Activated T-cell treated with anti-CD3 and anti-CD28 coated beads, Interleukin-2, amount 50 U/mL, for 4 hours (primary cell): ENCODE measurements at places on chromosomes 3 and 15. TPM values are rescaled to one million over a fixed set of nuclear protein-coding genes. Genes with fewer than 3 reads are reported as not detected.

DNA sequence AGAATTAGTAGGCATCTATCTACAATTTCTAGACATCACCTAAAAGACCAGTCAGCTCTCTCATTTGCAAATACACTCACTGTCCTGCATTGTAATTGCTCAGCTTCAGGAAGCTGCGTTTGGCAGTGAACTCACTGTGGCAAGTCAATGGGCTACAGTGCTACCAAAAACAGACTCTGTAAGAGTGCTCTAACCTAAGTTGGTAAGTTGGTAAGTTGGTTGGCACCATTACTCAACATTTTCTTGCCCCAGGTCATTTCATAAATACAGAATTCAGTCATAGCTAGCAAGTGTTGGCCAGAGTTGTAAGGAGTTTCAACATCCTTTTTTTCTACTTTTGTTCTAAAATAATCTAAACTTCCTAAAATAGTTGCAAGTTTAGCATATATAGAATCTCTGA lies 466.3 kb downstream of the NAALADL2 start:
- no peak for DNase-seq

DNA sequence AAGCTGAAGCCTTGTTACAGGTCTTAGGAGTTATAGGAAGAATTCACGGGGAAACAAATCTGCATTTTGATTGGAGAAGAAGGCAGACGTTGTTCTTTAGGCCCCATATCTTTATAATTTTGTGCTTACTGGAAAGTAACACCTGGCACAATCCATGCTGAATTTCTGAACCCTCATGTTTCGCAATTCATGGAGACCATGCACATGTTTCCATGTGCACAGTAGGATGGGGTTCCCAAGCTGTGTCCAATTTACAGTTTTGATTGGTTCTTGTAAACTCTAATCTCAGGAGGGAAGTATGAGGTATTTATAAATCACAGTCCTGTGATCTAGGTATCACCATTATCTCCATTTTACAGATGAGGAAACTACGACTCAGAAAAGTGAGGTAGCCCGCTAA lies 7.8 kb upstream of the SCAANT1 start:
- DNase-seq = no peak

GRCh38 chr3:11691767-11692531 lies 48.2 kb upstream of the VGLL4 start:
- DNase-seq = no peak

DNA sequence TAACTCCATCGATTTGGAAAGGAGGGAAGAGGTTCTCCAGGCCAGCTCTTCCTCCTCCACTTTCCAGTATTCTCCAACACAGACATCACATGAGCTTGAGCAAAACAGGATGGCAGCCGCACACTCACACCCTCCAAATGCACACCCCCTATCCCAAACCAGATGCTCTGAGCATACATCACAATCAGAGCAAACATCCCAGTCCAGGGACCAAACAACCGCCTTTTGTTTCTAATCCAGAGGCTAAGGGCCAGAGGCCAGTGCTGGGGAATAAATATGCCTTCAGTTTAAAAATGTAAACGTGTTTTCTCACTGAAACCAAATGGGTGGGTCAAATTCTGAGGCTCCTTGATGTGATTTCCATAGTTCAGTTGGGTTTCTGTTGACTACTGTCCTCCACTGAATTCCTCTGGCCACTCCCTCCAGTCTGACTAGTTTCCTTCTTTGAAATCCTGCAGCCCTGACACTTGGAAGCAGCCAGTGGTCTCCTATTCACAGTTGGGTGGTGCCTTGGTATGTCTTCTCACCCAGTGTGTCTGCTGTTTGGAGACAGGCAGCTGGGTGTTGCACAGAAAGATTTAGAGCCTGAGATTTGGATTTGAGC lies 19.2 kb upstream of the MFGE8 start:
- DNase-seq = no peak

DNA sequence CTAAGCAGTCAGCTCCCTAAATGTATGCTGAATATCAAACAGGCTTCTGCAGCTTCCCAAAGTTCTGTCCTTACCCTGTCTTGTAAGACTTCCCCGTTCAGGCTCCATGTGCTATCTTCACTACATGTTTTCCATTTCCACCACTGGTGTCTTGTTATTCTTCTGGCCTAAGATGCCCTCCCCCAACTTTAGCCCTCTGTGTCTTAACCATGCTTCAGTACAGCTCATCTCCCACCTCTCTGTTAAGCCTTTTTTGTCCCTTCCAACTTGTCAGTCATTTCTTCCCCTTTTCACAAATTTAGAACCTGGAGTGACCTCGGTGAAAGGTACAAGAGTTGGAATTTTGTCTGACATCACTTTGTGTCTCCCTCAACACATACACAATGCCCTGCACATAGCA lies 151.7 kb upstream of the TBL1XR1 start:
- no peak for DNase-seq

DNA sequence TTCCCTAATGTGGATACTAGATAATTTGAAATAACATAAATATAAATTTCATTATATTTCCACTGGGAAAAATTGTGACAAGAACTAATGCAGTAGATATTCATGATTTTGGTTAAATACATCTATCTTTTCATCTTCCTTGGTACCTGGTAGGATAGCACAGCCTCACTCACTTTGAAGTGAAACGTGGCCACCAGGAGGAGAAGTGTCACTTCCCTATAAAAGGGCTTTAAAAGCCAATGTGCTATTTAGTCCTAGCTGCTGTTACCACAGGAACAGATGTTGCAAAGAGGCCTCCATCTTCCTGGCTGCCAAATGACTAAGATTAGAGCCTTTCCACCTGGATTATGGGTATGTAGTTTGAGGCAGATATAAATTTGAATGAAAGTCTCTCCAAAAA lies 140.0 kb downstream of the PLOD2 start:
- no peak for DNase-seq

DNA sequence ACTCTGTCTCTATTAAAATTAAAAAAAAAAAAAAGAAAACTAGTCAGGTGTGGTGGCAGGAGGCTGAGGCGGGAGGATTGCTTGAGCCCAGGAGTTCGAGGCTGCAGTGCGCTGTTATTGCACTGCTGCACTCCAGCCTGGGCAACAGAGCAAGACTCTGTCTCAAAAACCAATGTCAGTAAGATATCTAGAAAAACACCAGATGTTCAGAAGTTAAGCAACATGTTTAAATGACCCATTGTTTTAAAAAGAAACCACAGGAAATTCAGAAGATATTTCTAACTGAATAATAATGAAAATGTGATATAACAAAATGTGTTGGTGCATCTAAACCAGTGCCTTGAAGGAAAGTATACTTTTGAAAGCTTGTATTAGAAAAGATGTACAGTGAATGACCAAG lies 203.4 kb upstream of the CGNL1 start:
- no peak for DNase-seq

DNA sequence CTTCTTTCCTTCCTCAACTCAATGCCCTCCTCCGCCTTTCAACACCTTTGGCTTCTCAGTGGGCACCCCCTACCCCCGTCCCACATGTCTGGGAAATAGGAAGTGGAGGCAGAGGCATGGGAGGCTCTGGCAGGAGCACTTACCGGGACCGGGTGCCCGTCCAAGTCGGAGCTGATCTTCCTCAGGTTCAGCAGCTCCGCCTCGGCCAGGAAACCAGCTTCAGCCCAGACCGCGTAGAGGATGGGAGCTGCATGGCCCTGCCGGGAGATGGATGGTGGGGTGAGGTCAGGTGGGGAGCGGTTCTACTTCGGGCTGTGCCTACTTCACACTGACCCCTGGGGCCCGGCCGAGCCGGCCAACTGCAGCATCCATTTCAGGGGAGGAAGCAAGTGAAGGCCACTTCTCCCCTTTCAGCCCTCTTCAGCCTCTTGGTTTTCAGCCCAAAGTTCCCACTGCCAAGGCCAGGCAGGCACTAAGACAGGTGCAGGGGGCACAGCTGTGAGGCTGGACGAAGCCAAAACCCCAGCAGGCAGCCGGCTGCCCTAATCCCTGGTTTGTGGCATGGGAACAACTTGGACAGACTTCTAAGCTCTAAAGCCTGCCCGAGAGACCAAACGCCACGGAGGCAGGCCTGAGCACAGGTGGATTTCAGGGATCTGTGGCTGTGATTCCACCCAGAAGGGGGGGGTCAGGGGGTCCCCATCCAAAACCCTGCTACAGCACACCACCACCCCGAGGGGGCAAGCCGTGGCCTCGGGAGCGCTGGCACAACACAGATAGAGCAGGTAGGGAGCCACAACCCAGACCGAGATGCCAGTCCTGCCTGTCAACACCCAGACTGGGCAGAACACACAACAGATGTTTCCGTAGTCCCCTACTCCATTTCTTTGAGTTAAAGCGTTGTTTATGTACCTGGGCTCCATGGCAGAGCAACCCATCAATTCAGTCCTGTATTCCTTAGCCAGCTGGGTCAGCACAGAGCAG lies 14.5 kb downstream of the TKT start:
- no peak for DNase-seq

- no peak for DNase-seq
These were observed 268.6 kb upstream of the LRTM1 start for GRCh38 chr3:55196495-55196894.

DNA sequence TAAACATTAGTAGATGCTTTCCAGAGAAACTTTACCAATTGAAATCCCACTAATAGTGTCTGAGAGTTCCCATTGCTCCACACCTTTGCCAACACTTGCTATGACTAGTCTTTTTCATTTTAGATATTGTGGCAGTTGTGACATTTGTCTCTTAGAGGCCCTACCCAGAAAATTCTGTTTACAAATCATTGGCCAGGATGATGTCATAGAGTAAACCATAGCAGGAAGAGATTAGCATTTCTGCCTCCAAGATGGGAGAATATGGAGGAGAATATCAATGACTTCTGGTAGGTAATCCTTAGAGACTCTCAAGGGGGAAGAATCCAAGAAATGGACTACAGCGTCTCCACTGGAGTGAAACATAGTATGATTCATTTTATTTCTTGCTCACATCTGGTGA lies 291.0 kb upstream of the CNTN3 start:
- DNase-seq = no peak

DNA sequence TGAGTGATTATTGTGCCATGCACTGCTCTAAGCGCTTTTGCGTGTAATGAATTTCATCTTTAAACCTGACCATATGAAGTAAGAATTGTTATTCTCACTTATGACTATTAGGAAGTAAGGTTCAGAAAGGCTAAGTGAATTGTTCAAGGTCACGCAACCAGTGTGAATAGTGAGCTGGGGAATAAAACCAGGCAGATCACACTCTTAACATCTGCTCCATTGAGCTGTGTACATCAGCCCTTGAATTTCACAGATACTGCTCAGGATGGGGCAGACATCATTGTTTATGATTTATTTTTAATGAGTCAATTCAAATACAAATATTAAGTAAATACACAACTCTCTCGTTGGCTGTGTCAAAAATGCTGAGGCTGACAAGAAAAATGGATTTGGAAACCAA lies 184.5 kb downstream of the FNDC3B start:
- DNase-seq = no peak

DNA sequence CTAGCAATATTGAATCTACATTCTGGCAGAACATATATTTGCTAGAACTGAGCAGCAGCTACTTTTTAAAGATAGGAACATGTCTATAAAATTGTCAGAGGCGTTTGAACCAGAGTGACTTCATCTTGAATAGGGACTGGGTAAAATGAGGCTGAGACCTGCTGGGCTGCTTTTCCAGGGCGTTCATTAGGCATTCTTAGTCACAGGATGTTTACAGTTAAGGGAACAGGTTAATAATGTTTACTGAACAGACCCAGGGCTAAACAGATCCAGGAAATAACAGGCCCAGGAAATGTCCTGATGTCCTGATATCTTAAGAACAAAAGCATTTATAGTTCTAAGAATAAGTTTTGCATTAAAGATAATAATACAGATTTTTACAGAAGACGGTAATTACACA lies 34.5 kb upstream of the B3GALNT1 start:
- DNase-seq = no peak

GRCh38 chr3:107704477-107704876 lies 181.7 kb downstream of the BBX start:
- DNase-seq = no peak

DNA sequence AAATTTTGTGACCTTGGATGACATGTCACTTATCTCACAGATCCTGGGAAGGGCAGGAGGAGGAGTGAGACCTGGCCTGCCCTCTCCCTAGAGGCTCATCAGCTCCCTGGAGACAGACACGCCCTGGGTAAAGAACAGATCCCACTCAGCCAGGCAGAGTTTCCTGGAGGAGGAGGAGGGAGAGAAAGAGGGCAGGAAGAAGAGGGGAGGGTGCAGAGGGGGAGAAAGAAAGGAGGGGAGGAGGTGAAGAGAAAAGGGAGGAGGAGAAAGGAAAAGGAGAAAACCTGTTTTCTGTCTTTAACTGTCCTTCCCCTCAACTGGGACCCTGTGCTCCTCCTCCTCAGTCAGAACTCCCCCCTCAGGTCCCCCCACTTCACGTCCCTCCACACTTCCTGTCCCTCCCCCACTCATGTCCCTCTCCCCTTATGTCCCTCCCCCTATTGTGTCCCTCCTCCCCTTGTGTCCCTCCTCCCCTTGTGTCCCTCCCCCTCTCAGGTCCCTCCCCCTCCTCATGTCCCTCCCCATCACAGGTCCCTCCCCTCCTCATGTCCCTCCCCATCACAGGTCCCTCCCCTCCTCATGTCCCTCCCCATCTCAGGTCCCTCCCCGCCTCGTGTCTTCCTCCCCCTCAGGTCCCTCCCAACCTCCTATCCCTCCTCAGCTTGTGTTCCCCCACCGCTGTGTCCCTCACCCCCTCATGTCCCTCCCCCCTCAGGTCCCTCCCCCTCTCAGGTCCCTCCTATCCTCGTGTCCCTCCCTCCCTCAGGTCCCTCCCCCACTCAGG lies 52.3 kb upstream of the CGNL1 start:
- DNase-seq = no peak

GRCh38 chr3:8607234-8608040 lies 37.2 kb downstream of the SSUH2 start:
- no peak for DNase-seq

GRCh38 chr3:24657870-24658510 lies 163.3 kb upstream of the THRB start:
- no peak for DNase-seq

DNA sequence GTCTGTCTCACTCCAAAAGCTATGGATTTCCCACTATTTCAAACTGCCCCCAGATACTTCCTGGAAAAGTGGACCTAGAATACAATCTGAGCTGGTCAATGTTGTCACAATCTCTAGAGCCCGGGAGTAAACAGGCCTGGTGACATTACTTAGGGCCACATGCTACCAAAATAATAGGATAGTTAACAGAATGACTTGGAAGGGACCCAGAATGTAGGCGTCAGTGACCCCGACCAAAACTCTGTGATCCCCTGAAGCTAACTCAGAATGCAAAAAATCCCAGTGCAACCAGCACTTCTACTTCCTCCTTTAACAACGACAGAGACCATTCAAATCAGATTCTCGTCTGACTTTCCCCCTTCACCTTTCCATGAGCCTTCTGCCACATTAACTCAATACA lies 51.5 kb upstream of the CDV3 start:
- DNase-seq = no peak

GRCh38 chr3:143276592-143276991 lies 157.0 kb downstream of the CHST2 start:
- DNase-seq = no peak

- no peak for DNase-seq
These were observed 42.0 kb upstream of the IMPG2 start for GRCh38 chr3:101362406-101362805.

MOBP gene
- not detected for total RNA-seq

PPP1R14D gene
- total RNA-seq = not detected

ASB14 gene
- not detected for total RNA-seq
